Left kidney (tissue), 8 donors: ENCODE measurements at places on chromosomes 3 and 15.

DNA sequence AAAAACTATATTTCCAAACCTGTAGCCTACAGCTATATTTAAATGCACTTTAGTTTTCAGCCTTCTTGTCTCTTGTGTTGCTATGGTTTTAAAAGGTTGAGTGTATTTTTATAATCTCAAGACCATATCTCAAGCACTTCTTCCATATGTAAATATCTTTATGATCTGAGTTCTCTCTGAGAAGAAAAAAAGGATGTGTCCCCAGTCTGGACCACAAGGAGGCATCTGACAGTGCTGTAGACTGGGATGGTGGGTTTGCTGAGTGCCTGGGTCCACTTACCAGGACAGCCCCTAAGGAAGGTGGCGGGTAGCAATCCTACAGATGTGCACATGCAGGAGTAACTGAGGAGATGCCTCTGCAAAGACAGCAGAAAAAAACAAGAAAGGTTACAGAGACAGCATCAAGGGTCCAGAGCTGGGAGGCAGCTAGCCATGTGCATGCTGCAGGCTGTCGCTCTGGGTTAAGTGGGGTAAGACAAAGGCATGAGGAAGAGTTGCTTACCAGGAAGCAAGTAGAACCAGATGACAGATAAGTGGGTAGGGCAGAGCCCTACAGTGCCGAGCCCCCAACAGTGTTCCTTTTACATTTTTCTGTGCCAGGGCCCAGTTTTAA, 70.6 kb upstream of the SNRK start:
- DNase-seq, result no peak

DNA sequence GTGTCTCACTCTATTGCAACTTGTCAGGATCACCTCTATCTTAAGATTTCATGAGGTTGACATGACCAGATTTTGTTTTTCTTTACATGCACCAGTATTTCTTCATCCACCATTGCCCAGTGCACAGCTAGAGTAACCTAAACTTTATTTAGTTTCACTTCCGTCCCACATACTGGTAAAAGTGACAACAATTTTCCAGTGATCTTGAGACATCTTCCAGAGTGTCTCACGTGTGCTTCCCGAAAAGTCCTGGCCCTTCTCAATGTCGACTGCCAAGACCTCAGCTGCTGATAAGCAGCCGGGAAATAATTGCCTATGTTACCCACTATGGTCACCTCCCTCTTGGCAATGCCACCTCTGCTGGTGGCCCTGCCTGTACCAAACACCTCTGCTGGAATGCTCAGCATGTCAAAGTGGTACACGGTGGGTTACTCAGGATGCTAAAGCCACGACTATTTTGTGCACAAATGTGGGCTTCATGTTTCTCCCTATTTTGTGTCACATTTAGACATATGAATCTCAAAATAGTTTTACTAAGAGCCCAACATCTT, 379.7 kb upstream of the TGFBR2 start:
- DNase-seq, result no peak

DNA sequence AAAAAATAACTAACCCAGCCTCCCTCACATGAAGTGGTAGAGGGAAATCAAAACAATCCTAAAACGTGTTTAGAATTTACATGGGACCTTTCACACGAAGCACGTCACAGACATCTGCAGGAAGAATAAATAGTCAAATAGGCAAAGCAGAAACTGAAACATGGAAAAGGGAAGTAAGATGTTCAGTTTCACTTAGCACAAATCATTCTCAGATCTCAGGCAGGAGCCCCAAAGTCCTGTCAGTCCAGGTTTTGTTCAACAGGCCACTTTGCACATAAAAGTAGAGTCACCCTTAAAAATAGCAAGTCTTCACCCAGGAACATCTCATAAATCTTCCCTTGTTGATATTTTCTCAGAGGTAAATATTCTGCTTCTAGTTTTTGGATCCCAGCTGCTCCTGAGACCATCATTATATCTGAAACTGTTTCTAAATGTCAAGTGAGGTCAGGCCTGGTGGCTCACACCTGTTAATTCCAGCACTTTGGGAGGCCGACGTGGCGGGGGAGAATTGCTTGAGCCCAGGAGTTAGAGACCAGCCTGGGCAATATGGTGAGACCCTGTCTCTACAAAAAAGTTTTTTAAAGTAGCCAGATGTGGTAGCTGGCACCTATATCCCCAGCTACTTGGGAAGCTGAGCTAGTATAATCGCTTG, 1.9 kb downstream of the RUBCN start:
- DNase-seq, result no peak

DNA sequence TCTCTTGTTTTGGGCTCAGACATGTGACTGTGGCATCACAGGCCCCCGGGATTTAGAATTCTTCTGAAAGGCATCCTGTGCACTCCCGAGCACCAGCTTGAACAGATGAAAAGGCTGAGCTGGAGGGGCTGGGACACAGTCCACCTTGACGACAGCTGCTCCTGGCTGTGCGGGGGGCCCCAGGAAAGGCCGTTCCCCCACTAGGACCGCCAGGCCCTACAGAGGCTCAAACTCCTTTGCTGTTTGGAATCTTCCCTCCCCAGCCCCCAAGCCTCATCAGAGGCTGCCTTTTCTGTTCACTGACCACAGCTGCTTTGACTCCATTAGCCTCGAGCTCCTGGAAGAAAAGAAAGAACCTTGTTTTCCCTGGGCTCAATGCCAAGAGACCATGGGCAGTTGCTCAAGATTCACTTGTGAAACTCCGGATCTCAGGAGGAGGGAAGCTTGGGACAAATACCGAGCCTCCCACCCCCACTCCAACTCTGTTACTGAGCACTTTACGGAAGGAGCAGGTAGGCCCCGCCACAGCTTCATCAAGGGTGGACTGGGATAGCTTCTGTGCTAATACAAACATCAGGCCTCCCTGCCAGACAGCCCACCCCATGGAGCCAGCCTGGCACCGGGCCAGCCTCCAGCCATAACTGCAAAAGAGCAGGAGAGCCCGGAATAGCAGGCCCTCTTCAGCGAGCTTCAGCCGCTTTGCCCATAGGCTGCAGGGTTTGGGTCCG, 15.7 kb downstream of the CIDEC start:
- DNase-seq, result peak; percentile 60

DNA sequence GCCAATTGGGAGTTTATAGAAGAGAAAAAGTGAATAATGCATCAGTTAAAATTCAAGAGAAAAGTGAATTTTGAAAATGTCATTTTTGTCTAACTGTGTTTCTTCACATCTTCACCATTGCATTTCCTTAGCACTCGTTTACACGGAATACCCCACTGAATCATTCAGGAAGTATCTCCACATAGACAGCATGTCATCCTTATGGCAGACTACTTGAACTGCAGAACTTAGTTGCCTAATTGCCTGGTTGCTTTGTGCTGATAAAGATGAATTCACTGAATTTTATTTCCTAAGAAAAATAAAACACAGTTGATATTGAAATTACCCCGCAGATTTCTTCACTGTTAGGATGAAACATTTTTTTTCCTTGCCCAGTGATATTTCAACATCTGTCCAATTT, 627.1 kb downstream of the ROBO1 start:
- no peak for DNase-seq
